ENCODE measurements at places on chromosomes 6 and 20.

- DNase-seq = no peak
These were observed 18.4 kb upstream of the PARD6B start for GRCh38 chr20:50712771-50713656.

GRCh38 chr20:45985573-45985972 is 13.6 kb upstream of the ZNF335 start:
- no peak for DNase-seq

DNA sequence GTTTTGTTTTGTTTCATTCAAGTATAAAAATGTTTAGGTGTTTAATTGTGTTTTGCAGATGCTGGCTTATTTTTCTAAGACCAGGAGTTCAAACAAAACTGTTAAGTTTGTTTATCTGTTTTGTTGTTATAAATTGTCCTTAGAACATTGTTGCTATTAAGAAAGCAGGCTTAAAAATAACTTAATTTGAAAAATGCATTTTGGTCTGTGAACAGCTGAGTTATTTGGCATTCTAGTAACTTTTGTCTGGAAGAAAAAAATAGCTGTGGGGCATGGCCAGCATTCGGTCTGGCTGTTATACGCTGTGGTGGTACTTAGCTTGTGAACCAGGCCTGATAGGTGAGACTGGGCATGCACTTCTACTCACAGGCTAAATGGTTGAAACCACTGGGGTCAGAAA is 37.8 kb downstream of the SLX4IP start:
- DNase-seq = no peak

DNA sequence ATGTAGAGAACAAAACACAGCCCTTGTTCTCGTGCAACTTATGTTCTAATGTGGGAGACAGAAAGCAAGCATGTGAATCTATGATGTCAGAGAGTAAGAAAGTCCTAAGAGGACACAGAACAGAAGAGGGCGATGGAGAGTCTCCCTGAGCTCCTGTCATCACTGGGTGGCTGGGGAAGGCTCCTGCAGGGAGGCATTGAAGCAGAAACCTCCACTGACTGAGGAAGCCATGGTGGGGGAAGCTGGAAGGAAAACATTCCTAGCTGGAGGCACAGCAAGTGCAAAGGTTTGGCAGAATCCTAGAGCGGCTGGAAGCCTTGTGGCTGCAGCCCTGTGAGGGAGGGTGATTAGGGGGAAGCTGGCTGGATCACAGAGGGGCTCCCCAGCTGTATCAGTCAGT is 248.0 kb downstream of the CDH26 start:
- DNase-seq = no peak

GRCh38 chr20:21516180-21516567 is 2.3 kb upstream of the NKX2-2 start:
- DNase-seq = no peak

GRCh38 chr6:113318575-113318917 is 538.6 kb upstream of the MARCKS start:
- DNase-seq = no peak

DNA sequence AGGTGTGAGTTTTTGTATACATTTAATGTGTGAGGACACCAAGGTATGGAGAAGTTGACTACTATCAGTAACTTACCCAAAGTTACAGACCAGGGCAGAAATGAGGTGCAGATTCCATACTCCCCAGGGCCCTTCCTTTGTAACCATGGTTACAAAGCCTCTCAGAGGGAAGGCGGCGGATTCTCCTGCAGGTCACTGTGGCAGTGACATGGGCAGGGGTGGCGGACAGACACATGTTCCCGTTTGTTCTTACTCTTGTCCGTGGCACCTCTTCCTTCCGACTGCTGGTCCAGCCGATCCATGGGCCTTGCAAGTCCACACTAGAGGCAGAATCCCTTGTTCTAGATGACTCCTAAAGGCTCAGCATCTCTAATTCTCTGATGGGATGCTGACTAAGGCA is 43.0 kb downstream of the PDYN start:
- no peak for DNase-seq

- DNase-seq = no peak
These were observed 73.5 kb downstream of the ARMC2 start for GRCh38 chr6:108921547-108922361.

DNA sequence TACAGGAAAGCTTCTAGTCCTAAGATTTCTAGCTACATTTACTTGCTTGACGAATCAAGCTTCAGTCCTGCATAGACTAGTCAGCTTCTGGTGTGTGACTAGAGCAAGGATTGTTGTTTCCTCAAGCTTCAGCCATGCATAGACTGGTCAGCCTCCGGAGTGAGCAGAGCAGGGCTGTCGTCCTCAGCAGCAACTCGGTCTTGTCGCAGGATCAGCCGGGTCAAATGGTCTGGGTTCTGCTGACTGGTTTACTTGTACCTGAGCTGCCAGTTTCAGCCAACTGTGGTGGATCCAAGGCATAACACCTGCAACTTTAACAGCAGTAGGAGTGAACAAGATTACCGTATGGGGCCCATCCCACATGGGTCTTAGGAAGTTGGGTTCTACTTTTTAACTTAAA is 10.8 kb upstream of the GMPR start:
- no peak for DNase-seq

GRCh38 chr6:52363228-52363867 is 1.4 kb downstream of the PAQR8 start:
- DNase-seq = no peak

GRCh38 chr6:108117427-108118358 is 43.2 kb upstream of the OSTM1 start:
- DNase-seq = no peak

DNA sequence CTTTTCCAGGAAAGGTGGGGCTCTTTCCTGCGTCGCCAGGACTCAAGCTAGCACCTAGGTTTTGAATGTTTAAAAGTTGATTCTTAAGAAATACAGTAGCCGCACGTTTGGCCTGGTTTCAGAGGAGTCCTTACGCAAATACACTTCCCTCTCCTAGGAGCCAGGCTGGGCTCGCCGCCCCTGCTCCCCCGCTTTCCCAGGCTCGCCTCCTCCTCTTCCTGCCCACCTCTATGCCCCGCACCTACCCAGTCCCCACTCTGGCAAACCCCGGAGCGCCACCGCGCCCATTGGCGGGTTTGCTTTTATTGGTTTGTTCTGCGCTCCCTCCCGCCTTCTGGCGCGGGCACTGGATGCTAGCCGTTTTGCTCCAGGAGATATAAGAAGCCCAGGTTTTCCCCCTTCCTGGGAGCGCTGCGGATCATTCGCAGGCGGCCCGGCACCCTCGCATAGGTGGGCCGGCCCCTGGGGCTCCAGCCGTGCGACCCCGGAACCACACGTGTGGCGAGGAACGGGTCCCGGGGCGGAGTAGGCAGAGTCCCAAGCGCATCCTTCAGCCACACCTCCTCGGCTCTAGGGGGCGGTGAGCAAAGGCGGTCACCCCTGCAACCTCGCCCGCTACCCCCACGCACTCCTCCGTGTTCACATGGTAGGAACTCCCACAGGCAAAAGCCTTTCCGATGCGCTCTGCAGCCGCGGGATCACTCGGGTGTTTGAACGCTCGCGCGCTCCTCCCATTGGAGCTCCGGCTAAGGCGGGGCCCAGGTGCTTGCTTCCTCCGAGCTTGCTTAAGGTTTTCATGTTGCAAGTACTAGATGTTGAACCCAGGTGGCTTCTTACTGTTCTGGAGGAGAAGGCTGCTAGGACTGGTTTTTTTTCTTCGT is 119.0 kb downstream of the RTN4IP1 start:
- DNase-seq = no peak

DNA sequence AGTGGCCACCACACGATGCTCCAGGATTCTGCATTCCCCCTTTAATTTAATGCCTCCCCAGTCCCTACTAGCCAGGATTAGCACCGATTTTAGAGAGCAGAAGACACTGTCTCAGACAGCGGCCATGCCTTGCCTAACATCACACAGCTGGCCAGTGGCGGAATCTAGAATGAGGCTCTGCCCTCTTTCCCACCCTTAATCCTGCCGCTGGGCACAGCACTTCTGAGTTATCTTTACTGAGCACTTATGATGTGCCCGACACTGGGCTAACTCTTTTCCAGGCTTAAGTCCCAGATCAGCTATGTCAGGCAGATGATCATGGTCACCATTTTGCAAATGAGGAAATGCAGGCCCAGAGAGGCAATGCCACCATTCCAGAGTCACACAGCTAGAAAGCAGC is 5.6 kb upstream of the BPIFA2 start:
- DNase-seq = no peak

DNA sequence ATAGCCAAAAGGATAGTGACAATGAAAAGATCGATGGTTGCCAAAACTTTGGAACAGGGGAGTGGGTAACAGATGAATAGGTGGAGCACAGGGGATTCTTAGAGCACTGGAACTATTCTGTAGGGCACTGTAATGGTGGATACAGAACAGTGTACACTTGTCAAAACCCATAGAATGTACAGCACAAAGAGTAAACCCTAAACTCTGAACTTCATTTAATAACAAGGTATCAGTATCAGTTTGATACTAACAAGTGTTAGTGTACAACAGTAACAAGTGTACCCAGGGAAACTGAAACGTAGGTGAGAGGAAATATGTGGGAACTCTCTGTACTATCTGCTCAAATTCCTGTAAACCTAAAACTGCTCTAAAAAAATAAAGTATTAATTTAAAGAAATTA is 179.2 kb downstream of the HACE1 start:
- DNase-seq = no peak

GRCh38 chr6:122214605-122215318 is 184.7 kb upstream of the HSF2 start:
- no peak for DNase-seq

GRCh38 chr6:155188707-155189496 is 74.9 kb upstream of the CLDN20 start:
- DNase-seq = no peak

- DNase-seq = no peak
These were observed 504.0 kb upstream of the PTCHD4 start for GRCh38 chr6:48615041-48615440.

- DNase-seq = no peak
These were observed 970.5 kb upstream of the SLC35B3 start for GRCh38 chr6:9405825-9406224.

GRCh38 chr6:24110417-24110816 is 15.6 kb upstream of the NRSN1 start:
- no peak for DNase-seq

DNA sequence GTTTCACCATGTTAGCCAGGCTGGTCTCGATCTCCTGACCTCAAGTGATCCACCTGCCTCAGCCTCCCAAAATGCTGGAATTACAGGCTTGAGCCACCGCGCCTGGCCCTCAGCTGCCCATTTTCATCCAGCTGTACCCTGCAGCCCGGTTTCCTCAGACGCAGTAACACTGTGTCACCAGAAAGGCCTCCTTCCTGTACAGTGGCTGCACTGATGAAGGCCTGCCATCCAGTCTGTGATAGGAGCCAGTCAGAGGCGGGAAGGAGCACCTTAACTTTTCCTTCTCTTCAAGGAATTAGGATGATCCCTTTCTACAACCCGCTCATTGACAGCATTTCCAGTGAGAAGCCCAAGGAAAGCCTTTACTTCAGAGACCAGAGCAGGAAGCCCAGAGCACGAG is 75.9 kb downstream of the GFOD1 start:
- DNase-seq = no peak

DNA sequence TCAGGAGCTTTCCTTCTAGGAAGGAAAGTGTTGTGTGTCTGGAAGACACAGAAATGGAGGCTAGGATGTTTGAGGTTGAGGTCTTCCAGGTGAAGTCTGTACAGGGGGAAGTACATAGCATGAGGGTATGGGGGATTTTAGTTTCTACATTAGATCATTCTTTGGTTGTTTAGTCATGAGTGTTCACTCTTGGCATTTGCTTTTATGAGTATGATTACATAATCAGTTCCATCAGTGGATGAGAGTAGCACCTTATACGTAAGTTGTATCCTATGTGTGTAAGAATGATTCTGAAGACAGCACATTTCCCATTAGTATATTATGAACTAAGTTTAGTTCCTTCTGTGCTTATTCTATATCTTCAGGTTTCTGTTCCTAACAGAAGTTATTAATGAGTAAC is 1.9 kb downstream of the CDYL start:
- DNase-seq = no peak

GRCh38 chr20:58870293-58871014 is 17.9 kb downstream of the GNAS start:
- DNase-seq = no peak

GRCh38 chr6:82651845-82652335 is 288.3 kb downstream of the TPBG start:
- DNase-seq = no peak

DNA sequence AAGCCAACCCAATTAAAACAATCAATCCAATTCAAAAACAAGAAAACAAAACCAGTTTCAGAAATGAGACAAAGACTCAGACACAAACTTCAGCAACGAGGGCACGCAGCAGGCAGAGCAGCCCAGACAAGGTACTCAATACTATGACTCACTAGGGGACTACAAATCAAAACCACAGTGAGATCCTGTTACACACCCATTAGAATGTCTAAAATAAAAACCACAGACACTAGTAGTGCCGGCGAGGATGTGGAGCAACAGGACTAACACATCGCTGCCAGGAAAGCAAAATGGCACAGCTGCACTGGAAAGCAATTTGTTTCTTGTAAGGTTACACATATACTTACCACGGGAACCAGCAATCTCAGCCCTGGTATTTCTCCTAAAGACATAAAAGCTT is 28.4 kb upstream of the MAS1L start:
- no peak for DNase-seq

DNA sequence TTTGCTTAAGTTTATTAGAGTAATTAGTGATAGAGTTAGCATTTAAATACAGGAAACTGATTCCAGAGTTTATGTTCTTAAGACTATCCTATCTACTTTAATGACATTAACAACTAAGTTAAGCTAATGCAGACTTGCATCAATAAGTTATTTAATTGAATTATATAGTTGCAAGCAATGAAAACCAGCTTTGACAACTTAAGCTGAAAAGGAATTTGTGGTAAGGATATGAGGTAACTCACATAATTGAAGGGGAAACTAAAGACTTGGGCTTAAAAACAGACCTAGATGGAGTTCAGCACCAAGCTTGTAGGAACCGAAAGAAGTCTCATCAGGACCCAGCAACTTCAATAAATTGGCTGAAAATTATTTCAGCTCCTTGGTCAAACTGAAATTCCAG is 222.3 kb downstream of the IBTK start:
- DNase-seq = no peak

DNA sequence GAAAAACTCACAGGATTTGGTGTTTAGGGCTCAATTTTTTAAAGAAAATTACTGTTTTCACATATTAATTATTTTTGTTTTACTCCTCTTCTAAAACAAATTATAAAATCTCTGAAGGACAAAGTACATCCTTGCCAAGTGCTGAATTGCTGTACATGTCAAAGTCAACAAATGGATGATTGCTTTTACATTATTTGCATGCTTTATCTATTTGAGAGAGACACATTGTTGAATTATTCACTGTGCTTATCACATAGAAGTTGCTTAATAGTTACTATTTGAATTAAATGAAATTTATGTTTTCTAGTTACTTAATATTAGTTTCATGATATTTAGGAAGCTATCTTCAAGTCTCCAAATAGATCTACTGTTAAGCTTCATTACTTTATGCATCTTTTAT is 318.6 kb upstream of the PTCHD4 start:
- DNase-seq = no peak

DNA sequence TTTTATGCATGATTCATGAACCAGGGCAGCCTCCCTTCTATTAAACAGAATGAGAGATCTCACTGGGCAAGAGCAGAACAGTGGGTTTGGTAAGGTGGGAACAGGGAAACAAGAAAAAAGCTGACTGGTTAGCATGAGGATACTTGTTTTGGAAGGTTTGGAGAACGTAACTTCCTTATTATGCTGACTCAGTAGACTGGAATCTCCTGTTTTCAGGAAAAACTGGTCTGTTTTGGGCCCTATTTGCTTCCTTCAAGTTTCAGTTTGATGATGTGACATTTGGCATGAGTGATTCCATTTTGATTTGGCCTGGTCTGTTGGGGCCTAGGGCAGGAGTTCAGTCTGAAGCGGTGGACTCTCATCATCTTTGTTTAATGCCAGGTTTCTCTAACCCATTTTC is 172.0 kb downstream of the MYLK4 start:
- DNase-seq = no peak

Measured in cortex of kidney (tissue), 1 donor.